ENCODE measurements at places on chromosomes 13 and 19. TPM values are rescaled to one million over a fixed set of nuclear protein-coding genes. Genes with fewer than 3 reads are reported as not detected.

DNA sequence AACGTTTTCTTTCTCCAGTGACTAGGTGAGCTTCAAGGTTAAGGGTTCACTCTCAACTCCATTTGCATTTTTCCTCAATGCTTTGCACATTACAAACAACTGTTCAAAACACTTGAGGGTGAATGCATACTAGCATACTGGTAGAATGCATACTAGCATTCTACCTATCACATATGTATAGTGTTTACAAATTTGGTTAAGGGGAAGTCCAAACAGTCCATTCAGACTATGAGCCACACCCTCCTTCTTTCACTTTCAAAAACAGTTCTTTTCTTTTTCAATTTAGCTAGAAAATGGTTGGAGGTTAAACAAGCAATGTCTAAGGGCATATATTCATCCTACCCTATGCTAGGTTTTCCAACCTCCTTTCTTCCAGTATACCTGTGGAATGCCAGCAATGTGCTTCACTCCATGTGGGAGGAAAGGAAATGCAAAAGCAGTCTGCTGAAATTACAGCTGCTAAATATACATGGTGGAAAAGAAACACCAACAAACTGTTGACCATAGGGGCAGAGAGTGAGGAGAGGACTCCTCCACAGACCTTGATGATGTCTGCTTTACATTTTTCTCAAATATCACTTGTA, 102.6 kb downstream of the DOCK9 start:
- H3K4me3 ChIP-seq, result no peak overlapping the region
- H3K27ac ChIP-seq, result no peak overlapping the region
- H3K36me3 ChIP-seq, result peaks cover 31% of the 10 kb centered on the region
- no peaks in the 10 kb centered on the region for H3K27me3 ChIP-seq

GRCh38 chr13:89455741-89456140, 1784.6 kb downstream of the SLITRK5 start:
- DNase-seq, result no peak
- H3K27me3 ChIP-seq, result no peaks in the 10 kb centered on the region
- H3K4me1 ChIP-seq, result no peaks in the 10 kb centered on the region
- H3K27ac ChIP-seq, result no peak overlapping the region

DNA sequence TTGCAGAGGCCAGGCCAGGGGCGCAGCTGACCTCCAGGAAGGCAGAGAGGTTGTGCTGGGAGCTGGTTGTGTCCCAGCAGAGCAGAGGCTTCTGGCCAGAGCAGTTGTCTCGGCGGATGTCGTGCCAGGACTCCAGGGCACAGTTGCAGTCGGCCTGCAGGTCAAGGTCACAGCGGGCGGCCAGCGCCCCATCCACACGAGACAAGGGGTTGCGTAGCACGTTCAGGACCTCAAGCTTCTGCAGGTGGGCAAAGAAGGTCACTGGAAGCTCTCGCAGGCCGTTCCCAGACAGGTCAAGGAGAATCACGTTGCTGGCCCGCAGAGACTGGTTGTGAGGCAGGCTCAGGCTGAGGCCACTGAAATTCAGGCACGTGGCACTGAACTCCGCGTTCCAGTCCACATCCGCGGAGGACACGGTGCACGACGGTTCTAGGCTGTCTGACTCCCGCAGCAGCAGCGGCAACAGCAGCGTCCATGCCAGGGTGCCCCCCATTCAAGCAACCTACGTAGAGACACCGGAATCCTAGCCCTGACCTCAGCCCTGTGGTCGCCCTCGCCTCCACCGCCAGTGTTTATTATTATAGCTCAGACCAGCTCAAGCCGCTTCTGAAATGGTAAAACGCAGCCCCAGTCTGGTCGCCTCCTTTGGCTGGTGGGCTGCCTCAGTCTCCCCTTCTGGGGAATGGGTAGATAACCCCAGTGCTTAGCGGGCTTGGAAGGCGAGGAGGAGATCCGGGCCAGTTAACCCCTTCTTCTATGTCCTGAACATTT, 766 bp downstream of the LRRC25 start:
- H3K27ac ChIP-seq, result no peak overlapping the region
- no peaks in the 10 kb centered on the region for H3K4me1 ChIP-seq
- H3K27me3 ChIP-seq, result peaks cover 25% of the 10 kb centered on the region
- no peaks in the 10 kb centered on the region for H3K36me3 ChIP-seq
- H3K4me3 ChIP-seq, result peak overlapping the region; percentile 34
- DNase-seq, result no peak

GRCh38 chr19:1837625-1838105, 10.6 kb downstream of the REXO1 start:
- no peaks in the 10 kb centered on the region for H3K27me3 ChIP-seq
- H3K36me3 ChIP-seq, result no peaks in the 10 kb centered on the region
- H3K4me3 ChIP-seq, result no peak overlapping the region
- H3K27ac ChIP-seq, result no peak overlapping the region

- no peaks in the 10 kb centered on the region for H3K27me3 ChIP-seq
- no peak for DNase-seq
- H3K36me3 ChIP-seq, result no peaks in the 10 kb centered on the region
These were observed 18.0 kb upstream of the GARRE1 start for GRCh38 chr19:34236035-34236987.

DNA sequence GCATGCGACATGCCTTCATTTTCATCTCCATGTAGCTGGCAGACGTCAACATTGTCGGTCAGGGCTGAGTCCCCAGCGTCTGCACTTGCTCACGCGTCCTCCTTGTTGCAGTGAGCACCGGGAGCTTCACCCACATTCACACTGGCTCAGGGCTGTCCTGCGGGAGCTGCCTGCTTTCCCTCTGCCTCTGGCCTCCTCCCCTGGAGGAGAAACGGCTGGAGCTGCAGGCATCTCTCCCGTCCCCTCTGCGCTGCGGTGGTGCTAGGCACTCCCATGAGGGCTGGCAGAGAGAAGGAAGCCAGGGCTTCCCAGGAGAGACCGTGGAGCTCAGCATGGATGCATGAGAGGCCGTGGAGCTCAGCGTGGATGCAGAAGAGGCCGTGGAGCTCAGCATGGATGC, 18.4 kb upstream of the TMEM255B start:
- no peaks in the 10 kb centered on the region for H3K27me3 ChIP-seq
- no peaks in the 10 kb centered on the region for H3K4me1 ChIP-seq
- H3K27ac ChIP-seq, result no peak overlapping the region
- no peak for DNase-seq
- H3K36me3 ChIP-seq, result no peaks in the 10 kb centered on the region

GRCh38 chr13:107866032-107866940, 349.1 kb downstream of the LIG4 start:
- H3K27ac ChIP-seq, result no peak overlapping the region
- peaks cover 27% of the 10 kb centered on the region for H3K4me1 ChIP-seq
- peaks cover 37% of the 10 kb centered on the region for H3K27me3 ChIP-seq
- no peaks in the 10 kb centered on the region for H3K36me3 ChIP-seq

- DNase-seq, result no peak
- no peak overlapping the region for H3K27ac ChIP-seq
- H3K27me3 ChIP-seq, result no peaks in the 10 kb centered on the region
- no peaks in the 10 kb centered on the region for H3K36me3 ChIP-seq
These were observed 84.0 kb upstream of the MTIF3 start for GRCh38 chr13:27534108-27534980.

DNA sequence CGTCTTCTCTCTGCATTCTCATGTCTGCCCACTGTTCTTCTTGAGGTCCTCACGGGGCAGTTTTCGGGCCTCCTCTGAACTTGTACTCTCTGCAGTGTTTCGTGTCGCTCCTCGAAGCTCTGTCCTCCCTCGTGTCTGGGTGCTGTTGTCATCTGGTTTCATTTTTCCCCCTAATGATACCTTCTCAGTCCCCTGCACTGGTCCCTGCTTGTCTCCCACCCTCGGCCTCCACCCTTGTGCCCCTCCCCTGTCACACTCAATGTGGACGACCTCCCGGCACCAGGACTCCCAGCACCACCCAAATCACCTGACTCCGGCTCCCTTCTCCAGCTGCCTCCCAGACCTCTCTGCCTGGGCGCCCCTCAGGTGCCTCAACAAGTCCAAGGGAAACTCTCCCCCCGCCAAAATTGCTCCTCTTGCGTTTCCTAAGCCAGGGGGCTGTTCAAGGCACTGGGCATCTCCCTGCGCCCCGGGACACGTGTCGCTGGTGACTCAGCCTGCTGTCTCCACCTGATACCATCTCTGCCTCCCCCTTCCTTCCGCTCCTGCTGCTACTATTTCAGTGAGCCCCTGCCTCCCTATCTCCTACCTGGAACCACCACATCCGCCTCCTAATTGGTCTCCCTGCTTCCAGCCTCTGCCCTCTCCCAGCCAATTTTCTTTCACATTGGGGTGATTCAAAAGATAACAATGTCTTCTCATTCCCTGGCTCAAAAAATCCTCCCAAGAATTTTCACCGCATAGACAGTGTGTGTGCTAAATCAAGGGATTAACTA, 49.5 kb downstream of the RFX2 start:
- H3K27me3 ChIP-seq, result no peaks in the 10 kb centered on the region
- H3K4me1 ChIP-seq, result no peaks in the 10 kb centered on the region
- H3K36me3 ChIP-seq, result no peaks in the 10 kb centered on the region
- peak overlapping the region; percentile 95 for H3K27ac ChIP-seq
- H3K4me3 ChIP-seq, result no peak overlapping the region

GRCh38 chr13:85935868-85936467, 136.7 kb upstream of the SLITRK6 start:
- no peak overlapping the region for H3K4me3 ChIP-seq
- DNase-seq, result no peak
- H3K27ac ChIP-seq, result no peak overlapping the region
- H3K27me3 ChIP-seq, result no peaks in the 10 kb centered on the region
- H3K4me1 ChIP-seq, result no peaks in the 10 kb centered on the region

- no peak for DNase-seq
- H3K27me3 ChIP-seq, result no peaks in the 10 kb centered on the region
- no peak overlapping the region for H3K4me3 ChIP-seq
- H3K4me1 ChIP-seq, result no peaks in the 10 kb centered on the region
- no peak overlapping the region for H3K27ac ChIP-seq
These were observed 87.6 kb upstream of the MBNL2 start for GRCh38 chr13:97134364-97135095.

GRCh38 chr19:1308718-1309117, 23.0 kb downstream of the EFNA2 start:
- no peaks in the 10 kb centered on the region for H3K27me3 ChIP-seq
- H3K27ac ChIP-seq, result no peak overlapping the region
- H3K4me1 ChIP-seq, result no peaks in the 10 kb centered on the region
- no peak overlapping the region for H3K4me3 ChIP-seq
- no peaks in the 10 kb centered on the region for H3K36me3 ChIP-seq

GRCh38 chr13:74200081-74200480, 65.9 kb upstream of the KLF12 start:
- H3K36me3 ChIP-seq, result no peaks in the 10 kb centered on the region
- H3K4me1 ChIP-seq, result no peaks in the 10 kb centered on the region
- H3K27me3 ChIP-seq, result no peaks in the 10 kb centered on the region

DNA sequence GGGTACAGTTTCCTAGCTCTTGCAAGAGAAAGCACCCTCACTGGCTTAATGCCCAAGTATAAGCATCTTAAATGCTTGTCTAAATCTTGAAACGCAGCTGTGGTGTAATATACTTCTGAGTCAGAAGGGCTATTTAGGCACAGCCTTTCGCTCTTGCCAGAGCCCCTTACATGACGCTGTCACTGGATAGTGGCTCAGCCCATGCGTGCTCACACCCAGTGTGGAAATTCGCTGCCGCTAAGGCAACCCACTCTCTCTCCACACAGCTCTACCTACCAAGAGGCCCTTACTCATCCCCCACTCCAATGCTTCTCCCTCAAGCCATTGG, 24.0 kb downstream of the UQCRFS1 start:
- no peak overlapping the region for H3K4me3 ChIP-seq
- H3K4me1 ChIP-seq, result no peaks in the 10 kb centered on the region
- no peak for DNase-seq
- H3K27ac ChIP-seq, result no peak overlapping the region

DNA sequence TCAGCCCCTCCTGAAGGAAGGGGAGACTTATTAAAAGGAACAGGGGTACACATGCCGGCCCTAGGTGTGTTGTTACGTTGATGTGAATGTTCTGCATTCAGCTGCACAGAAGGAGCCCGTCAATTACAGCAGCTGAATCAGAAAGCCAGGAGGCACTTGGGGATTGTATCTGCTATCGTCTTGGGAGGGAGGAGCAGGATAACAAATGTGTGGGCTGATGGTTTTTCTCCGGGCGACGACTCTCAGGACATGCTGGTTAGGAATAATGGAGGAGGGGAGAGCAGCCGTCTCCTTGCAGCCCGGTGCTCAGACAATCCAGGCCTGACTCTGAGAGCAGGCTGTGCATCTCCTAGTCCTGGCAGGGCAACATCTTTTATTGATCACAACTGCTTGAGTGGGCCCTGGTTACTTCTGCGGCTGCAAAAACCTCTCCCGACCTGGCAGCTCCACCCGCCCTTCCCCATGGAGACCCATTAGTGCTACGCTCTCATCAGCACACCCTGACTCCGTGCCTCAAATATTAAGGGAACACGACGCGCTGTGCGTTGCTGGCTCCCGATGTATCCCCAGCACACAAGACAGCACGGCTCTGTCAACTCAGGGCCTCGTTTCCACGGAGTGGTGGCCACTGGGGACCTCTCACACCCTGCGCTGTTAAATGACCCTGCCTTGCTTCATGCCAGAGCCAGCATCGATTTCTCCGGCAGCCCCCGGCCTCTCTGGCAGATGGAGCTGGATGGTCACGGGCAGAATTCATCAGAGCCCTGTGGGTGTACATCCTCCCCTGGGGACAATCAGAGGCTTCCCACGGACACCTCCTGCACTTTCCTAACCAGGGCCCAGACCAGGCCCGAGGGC, 25.3 kb downstream of the PEPD start:
- H3K27me3 ChIP-seq, result no peaks in the 10 kb centered on the region
- no peak overlapping the region for H3K4me3 ChIP-seq
- H3K27ac ChIP-seq, result no peak overlapping the region
- DNase-seq, result peak; percentile 40

- H3K27ac ChIP-seq, result no peak overlapping the region
- no peaks in the 10 kb centered on the region for H3K36me3 ChIP-seq
- DNase-seq, result no peak
- H3K4me1 ChIP-seq, result no peaks in the 10 kb centered on the region
- H3K4me3 ChIP-seq, result no peak overlapping the region
These were observed 171.5 kb downstream of the DLEU7 start for GRCh38 chr13:50672025-50672424.

The LGALS14 gene
- total RNA-seq, result not detected

The URAD gene
- total RNA-seq, result not detected

The SULT2A1 gene
- total RNA-seq, result not detected

The ZNF559 gene
- total RNA-seq, result 20.6 TPM

The HSPB6 gene
- 275 TPM for total RNA-seq

The DENND1C gene
- total RNA-seq, result not detected

The PSG4 gene
- not detected for total RNA-seq

The TRAPPC6A gene
- 21.9 TPM for total RNA-seq

The SMIM44 gene
- total RNA-seq, result not detected

Data from sigmoid colon (tissue), 7 donors.